ENCODE measurements at places on chromosomes 5 and 9.

DNA sequence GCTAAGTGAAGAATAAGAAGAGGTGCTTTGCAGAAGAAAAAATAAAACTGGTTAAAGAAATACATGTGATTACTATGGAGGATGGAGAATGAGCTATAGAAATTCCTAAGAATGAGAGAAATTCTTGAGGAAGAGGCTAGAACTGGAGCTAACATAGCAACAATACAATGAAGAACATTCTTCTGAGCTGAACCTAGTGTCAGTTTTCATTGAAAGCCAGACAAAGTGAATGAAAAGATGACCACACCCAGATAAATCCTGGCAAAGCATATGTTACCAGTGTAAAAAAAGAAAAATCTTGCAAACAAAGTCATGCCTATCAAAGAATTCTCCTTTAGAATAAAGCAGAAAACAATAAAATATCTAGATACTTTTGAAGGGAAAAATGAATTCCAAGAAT is 39.6 kb downstream of the SGCD start:
- no peak for DNase-seq

GRCh38 chr9:116133163-116133562 is 20.4 kb upstream of the PAPPA start:
- no peak for DNase-seq

GRCh38 chr5:45355189-45355992 is 340.8 kb downstream of the HCN1 start:
- no peak for DNase-seq

DNA sequence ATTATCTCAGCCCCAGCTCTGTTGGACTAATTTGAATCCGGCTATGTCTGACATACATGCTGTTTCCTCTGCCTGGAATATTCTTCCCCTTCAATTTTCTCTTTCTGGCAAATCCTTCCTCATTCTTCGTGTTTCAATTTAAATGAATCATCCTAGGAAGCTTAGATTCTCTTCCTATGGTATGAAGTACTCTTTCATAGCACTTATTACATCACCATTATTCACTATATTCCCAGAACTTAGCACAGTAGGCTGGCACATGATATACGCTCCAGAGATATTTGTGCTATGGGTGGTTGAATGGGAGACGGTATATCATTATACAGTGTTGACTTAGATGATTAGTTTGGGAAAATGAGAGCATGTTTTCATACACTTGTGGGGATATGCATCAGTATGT is 91.0 kb upstream of the JAK2 start:
- no peak for DNase-seq

- DNase-seq = no peak
These were observed at the start of gene TIMD4 for GRCh38 chr5:156963125-156963524. TSS of gene TIMD4 (minus strand) at chr5:156963226. CDS start at chr5:156963198, 28 bp downstream.

GRCh38 chr9:68437785-68438184 is 81.4 kb downstream of the PGM5 start:
- no peak for DNase-seq

- DNase-seq = no peak
These were observed 1.9 kb upstream of the SH3PXD2B start for GRCh38 chr5:172456076-172456722.

- no peak for DNase-seq
These were observed 22.4 kb upstream of the GTF3C5 start for GRCh38 chr9:133008406-133008805.

GRCh38 chr5:121251954-121252353 is 599.7 kb upstream of the FTMT start:
- DNase-seq = no peak

DNA sequence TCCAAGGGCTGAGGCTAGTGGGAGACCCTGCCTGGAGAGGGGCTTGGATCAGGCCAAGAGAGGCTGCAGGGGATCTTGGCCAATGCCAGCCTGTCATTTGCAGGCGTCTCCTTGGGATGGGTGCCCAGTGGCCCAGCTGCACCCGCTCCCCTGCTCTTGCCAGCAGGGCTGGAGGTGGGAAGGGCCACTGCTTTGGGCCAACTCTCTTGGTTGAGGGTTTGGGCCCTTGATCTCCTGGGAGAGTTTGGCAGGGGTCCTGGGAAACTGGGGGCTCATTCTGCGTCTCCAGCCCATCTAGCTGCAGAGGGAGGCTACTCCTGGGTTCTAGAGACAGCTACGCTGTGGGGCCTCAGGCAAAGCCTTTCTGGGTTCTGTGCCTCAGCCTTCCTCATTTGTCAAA is 10.5 kb downstream of the PSD2 start:
- DNase-seq = no peak

- no peak for DNase-seq
These were observed 103.5 kb downstream of the GCNT1 start for GRCh38 chr9:76562511-76562911.

GRCh38 chr9:136740971-136741882 is 1.5 kb downstream of the LCN10 start:
- no peak for DNase-seq

All from activated CD8-positive, alpha-beta memory T cell treated with anti-CD3 and anti-CD28 coated beads, Interleukin-2, amount 50 U/mL, for 48 hours (primary cell).